Transverse colon (tissue), 4 donors: ENCODE measurements at places on chromosomes 6 and 20. TPM values are rescaled to one million over a fixed set of nuclear protein-coding genes. Genes with fewer than 3 reads are reported as not detected.

DNA sequence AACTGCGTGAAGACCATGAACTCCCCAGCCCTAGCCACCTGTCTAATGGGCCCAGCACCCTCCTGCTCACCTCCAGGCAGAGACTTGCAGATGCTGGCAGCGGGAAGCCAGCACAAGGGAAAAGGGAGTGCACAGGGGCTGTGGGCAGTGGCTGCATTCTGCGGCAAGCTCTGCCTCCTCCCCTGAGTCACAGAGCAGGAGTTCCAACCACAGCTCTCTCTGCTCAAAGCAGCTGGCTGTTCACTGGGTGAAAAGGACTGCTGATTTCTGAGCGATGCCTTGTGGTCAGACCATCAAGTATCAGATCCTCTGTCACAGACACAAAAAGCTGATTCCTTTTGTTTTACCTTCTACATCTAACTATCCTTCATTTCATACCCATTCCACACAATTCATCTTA lies 10.5 kb downstream of the NKX2-2 start:
- no peak for DNase-seq
- no peak overlapping the region for H3K4me3 ChIP-seq
- H3K27ac ChIP-seq = no peak overlapping the region

GRCh38 chr6:44332585-44332984 lies 9.9 kb upstream of the SPATS1 start:
- DNase-seq = no peak
- no peaks in the 10 kb centered on the region for H3K4me1 ChIP-seq
- peaks cover 48% of the 10 kb centered on the region for H3K27me3 ChIP-seq
- no peaks in the 10 kb centered on the region for H3K36me3 ChIP-seq
- no peak overlapping the region for H3K27ac ChIP-seq

GRCh38 chr6:3899061-3899460 lies 49.9 kb downstream of the FAM50B start:
- H3K27ac ChIP-seq = no peak overlapping the region
- H3K4me1 ChIP-seq = no peaks in the 10 kb centered on the region
- H3K36me3 ChIP-seq = no peaks in the 10 kb centered on the region
- no peak for DNase-seq
- H3K27me3 ChIP-seq = no peaks in the 10 kb centered on the region
- no peak overlapping the region for H3K4me3 ChIP-seq

DNA sequence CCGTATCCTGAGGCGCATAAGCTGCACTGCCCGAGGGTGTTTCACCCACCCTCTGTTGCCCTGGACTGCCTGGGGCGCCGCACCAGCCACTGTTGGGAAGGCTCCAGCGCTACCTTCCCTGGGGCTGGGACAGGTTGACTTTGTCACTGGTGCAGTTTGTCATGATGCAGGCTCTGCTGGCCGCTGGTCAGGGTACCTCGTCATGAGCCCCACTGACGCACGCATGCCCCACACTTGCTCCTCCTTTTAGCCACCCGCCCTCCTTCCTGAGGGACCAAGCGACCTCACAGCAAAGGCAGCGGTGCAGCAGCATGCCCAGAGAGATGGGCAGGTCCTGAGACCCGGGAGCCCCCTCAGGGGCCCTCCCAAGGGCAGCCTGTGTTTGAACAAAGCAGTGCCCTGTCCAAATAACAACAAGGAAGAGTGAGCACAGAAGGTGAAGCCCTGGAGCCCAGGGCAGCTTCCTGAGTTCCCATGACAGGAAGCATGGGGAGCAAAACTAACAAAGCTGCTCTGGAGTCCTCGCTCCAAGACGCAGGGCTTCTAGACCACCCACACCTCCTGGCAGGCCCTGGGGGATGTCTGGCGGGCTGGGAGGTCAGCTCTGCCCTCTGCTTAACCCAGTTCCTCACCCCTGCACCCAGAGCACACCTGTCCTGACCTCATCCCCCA lies 50.1 kb upstream of the SMOC2 start:
- H3K36me3 ChIP-seq = no peaks in the 10 kb centered on the region
- no peaks in the 10 kb centered on the region for H3K27me3 ChIP-seq
- H3K4me1 ChIP-seq = no peaks in the 10 kb centered on the region
- no peak overlapping the region for H3K4me3 ChIP-seq
- no peak for DNase-seq
- H3K27ac ChIP-seq = no peak overlapping the region

ZNF451 gene
- 52.3 TPM for total RNA-seq
